Colonic mucosa (tissue), 4 donors: ENCODE measurements at places on chromosomes 1 and 21. TPM values are rescaled to one million over a fixed set of nuclear protein-coding genes. Genes with fewer than 3 reads are reported as not detected.

DNA sequence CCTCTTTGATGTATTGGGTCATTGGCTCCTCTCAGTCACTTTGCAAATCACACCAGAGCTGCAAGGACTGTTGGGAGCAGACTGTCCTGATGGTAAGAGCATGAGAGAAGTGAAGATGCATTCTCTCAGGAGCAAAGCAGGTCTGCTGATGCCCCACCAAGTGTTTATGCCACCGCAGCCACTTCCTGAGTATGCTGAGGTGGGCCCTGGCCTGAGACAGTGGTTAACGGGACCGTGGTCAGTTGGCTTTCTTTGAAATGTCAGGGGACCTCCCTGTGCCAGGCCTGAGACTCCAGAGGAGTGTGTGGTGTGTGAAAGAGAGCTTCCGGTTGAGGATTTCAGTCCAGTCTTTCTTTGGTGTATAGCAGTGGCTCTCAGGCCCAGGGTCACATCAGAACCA is 79.4 kb downstream of the SPATA46 start:
- no peak for DNase-seq

GRCh38 chr1:8047686-8048445 is 21.8 kb upstream of the ERRFI1 start:
- no peak for DNase-seq

DNA sequence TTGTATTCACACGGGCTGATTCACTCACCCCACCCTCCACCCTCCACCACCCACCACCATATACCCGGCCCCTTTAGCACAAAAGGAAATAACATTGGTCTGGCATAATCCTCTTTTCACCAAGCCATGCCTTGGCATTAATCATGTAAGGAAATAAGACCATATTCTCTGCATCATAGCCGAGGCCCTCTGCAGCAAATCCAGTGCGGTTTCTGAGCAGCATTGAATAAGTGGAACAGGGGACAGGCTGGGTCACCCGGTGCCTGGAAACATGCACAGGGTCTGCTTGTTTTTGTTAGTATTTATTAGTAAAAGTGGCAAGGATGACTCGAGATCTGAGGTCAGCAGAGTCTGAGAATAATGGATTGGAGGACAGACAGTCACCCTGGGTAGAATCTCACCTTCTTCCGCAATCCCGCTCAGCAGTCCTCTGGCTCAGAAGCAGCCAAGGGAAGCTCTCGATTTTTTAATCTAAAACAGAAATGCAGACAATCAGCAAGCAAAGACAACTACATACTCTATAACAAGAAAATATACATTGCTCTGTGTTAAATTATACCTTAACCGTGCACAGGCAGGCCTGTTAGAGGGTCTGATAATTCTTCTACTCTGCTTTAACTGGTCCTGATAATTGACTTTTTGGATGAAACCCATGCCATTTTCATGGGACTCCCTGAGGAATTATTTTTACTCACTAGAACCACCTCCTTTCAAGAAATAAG is 52.4 kb upstream of the CDC42BPA start:
- no peak for DNase-seq

DNA sequence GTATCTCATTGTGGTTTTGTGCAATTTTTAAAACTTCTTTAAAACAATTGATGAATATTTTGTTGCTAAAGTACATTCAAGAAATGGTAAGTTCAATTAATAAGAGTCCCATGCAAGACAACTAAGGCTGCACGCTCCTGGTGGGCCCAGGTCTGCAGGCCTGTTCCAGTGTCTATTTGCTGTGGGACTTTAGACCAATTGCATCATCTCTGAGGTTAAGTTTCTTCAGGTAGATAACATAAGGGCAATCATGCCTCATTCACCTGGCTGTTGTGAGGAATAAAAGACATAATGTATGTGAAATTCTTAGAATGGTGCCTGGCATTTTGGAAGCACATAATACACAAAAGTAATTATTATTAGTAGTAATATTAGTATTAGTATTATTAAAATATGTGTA is 82.9 kb downstream of the SLC25A24 start:
- DNase-seq = no peak

DNA sequence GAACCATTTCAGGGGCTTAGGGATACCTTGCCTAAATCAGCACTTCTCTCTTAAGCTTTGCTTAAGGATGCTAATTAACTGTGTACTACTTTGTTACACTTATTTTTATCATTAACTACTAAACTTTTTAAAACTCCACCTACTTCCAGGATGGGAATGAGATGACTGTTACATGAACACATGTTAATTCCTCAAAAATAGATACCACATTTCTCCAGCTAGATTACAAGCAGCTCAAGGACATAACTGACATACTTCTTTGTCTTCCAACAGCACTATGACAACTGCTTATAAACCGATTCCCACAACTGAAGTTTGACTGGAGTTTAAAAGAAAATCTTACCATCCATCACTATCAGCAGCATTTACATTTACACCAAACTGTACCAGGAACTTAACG is 53.7 kb downstream of the TP53BP2 start:
- no peak for DNase-seq

GRCh38 chr1:114648503-114648902 is 21.3 kb downstream of the DENND2C start:
- DNase-seq = no peak

DNA sequence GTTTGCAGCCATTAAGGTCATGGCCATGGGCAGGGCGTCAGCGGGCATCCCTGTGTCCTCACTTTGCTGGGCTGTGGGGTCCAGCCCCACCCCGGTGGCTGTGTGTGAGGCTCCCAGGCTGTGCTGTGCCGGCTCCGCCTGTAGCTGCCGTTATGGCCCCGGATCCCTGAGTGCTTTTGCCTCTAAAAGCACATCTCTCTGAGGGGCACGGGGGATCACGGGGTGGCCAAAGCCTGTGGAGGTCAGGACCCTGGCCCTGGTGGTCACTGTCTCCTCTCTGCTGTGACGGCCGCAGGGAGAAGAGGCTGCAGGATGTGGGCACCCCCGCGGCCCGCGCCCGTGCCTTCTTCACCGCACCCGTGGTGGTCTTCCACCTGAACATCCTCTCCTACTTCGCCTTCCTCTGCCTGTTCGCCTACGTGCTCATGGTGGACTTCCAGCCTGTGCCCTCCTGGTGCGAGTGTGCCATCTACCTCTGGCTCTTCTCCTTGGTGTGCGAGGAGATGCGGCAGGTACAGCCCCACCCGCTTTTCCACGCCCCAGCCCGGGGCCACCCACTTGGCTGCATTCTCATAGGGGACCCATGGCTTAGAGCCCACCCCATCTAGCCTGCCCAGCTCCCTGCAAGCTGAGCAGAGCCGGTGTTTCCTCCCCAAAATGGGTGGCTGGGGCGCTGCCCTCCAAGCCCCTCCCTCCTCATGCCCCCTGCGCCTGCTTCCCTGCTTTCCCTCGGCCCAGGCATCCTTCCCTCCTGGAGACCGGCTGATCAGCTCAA is 48.2 kb downstream of the TRPM2 start:
- no peak for DNase-seq

GRCh38 chr1:9225411-9225785 is 9.2 kb upstream of the H6PD start:
- no peak for DNase-seq

GRCh38 chr1:31239653-31240241 is at the start of gene NKAIN1:
Gene NKAIN1 (minus strand): TSS chr1:31239887. CDS start chr1:31239547, 340 bp downstream.
- DNase-seq = no peak

DNA sequence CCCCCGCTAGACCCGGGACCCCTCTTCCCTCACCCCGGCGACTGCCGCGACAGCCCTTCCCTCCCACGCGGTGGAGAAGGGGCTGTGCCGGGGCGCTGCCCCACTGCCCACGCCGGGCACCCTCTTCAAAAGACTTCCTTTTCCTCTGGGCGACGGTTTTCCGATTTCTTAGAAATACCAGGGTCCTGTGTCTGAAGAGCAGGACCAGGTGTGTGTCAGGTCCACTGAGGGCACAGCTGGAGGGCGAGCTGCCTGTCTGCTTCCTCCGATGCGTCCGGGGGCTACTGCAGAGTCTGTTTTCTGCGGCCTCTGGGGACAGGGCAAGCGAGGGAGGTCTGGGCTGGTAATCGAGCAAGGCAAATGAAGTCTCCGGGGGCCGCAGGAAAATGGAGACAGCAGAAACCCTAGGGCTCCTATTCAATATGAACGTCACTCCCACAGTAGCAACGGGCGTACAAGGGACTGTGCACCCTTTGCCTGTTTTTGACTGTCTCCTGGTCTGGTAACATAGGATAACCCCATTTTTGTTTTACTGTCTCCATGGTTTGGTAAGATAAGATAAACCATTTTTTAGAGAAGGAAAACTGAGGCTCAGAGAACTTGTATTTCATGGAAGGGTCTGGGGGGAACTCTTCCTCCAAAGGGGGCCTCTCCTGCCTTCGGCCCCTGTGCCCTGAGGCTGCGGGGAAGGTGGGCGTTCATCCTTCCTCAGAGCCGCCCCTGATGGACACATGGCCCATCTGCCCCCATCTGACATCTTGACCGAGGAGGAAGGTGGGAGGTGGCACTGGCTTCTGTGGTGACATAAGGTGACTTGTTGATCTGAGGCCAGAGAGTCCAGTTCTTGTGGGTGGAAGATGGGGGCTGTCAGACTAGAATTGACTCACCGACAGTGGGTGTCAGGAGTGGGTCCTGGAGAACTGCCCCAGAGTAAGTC is 970 bp downstream of the TNFRSF1B start:
- no peak for DNase-seq

GRCh38 chr1:111192074-111192473 is 8.4 kb downstream of the DENND2D start:
- no peak for DNase-seq

- no peak for DNase-seq
Measured at GRCh38 chr1:226868726-226869125, 1.7 kb upstream of the PSEN2 start.

DNA sequence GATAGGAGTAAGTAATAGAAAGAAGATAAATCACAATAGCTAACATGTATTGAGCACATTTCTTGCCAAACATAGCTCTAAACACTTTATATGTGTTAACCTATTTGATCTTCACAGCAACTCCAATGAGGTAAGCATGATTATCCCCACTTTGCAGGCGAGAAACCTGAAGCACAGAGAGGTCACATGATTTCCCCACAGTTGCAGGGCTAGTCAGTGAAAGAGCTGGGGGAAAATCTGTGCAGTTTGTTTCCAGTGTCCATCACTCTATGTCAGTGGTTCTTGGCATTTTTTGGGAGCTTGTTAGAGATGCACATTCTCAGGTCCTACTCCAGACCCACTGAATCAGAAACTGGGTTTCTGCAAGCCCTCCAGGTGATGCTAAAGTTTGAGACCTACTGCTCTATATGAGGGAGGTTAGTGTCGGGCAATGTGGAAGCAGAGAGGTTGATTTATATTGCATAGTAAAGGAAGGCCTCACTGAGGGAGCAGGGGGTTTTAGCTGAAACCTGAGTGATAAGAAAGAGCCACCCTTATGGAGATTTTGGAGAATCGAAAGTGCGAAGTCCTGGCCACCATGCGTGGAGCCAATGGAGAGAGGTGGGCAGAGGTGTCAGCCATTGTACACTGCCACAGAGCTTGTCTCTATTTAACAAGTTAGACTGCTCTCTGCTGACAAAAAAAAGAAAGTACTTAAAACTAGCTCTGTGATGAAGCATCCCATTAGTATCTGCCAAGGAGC is 20.9 kb downstream of the MCOLN3 start:
- DNase-seq = no peak

DNA sequence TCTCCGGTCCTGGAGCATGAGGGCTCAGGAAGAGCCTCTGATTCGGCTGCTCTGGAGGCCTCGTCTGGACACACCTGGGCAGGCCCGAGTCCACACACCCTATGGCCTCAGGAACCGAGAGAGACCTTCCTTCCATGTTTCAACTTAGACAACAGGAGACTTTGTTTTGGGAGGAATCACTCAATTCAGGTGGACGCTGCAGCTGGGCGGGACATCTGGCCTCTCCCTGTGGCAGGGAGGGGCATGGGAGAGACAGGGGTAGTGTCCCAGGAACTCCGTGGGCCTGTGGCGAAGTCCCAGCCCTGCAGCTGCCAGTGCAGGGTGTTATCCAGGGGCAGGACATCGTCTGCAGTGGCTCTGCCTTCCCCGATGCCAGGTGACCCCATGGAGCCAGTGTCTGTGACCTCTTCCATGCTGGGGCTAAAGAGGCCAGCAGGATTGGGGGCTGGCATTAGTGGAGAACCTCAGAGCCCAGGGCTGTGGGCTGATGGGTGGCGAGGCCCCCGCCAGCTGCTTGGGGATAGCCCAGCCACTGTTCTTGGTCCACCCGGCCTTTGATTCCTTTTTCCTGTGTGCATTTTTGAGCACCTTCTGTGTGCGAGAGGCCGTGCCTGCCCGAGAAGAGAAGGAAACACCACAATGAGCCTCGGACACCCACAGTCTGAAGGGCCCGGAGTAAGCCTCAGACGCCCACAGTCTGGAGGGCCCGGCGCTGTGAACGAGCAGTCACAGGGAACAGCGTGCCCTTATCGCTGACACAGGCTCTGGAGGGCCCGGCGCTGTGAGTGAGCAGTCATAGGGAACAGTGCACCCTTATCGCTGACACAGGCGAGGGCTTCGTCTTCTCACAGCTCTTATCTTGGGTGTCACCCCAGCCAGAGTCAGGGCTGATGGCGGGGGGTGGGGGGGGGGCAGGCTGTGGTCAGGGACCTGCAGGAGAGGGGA is 6.2 kb downstream of the COL18A1 start:
- DNase-seq = no peak

DNA sequence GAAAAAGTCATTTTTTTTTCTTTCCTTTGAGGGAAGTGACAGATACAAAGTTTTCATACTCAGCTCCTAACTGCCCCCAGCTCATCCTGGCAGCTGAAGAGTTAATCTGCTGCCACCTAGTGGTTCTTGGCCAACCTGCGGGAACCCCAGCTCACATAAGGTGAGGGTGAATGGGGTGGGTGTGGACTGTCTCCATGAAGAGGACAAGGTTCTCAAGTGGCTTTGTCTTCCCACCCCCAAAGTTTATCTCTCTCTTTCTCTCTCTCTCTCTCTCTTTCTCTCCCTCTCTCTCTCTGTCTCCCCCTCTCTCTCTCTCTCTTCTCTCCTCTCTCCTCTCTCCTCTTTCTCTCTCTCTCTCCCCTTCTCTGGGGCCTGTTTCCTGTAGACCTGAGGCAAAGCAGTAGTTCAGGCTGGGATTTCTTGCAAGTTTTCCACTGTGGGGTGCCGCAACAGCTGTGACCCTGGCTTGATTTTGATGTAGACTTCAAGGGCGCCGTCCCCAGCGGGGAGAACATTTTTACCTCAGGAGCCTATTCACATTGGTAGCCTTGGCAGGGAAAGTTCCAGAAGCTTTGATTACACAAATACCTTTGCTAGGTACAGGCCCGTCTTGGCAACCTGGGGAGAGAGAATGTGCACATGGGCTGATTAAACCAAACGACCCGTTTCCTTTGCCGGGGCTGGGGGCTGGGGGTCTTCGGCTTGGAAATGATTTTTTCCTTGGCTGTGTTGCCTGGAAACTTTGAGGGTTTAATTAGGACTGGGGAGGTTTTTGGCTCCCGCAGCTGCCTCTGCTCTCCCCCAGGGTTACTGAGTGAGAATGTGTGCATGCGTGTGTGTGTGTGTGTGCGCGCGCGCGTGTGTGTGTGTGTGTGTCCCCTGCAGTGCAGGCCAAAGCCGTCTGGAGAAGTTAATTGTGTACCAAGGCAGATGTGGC is 135.9 kb downstream of the TM2D1 start:
- peak; percentile 77 for DNase-seq

- no peak for DNase-seq
Measured at GRCh38 chr1:91572044-91572443, 71.4 kb downstream of the CDC7 start.

- no peak for DNase-seq
Measured at GRCh38 chr1:55321942-55322341, 106.8 kb upstream of the USP24 start.

Gene KRTAP10-3
- not detected for total RNA-seq

Gene ERICH3
- total RNA-seq = not detected

Gene NPR1
- 2.3 TPM for total RNA-seq

Gene FAM72A
- 1.7 TPM for total RNA-seq

Gene CRABP2
- total RNA-seq = 1.4 TPM
